ENCODE measurements at places on chromosomes 1 and 21.

DNA sequence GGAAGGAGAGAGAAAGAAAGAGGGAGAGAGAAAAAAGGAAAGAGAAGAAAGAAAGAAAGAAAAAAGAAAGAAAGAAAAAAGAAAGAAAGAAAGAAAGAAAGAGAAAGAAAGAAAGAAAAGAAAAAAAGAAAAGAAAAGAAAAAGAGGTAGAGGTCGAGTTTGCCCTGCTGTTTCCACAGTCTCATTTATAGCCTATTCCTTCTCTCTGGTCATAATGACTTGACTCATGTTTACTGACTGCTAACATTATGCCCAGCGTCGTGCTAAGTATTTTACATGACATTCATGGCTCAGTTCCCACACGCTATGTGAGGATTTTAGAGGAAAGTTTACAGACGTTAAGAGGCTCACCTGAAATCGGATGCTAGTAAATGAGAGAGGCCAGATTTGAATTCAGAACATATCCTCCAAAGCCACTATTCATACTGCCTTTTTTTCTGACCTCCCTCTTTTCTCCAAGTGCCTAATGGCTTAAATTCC lies 263.0 kb downstream of the TNR start:
- no peak for DNase-seq

DNA sequence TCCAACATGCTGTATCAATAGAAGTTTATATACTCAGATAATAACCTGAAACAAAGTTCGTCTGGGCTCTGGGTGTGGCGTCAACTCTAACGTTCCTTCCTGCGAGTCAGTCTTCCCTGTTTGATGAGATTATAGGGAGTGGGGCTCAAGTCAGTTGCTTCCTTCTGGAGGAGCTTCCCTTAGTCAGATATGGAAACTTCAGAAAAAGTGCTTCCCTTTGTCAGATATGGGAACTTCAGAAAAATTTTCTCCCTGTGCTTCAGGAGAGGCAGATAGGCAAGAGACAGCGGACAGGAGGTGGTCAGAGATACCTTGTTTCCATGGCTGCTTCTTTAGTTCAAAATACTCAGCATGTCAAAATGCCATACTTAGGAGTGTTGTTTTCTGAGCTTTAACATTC lies 51.1 kb upstream of the PRDX6 start:
- DNase-seq = peak; percentile 20

DNA sequence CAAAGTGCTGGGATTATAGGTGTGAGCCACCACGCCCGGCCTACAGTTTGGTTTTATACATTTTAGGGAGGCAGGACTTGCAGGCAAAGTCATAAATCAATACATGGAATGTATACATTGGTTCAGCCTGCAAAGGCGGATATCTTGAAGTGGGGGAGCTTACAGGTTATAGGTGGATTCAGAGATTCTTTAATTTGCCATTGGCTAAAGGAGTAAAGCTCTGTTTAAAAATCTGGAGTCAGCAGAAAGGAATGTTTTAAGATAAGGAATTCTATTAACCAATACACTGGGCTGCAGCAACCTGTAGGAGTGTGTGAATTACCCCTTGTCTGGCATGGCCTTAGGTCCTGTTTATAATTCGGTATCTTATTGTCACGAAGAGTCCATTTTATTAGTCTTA lies 57.6 kb downstream of the OPTC start:
- DNase-seq = no peak

DNA sequence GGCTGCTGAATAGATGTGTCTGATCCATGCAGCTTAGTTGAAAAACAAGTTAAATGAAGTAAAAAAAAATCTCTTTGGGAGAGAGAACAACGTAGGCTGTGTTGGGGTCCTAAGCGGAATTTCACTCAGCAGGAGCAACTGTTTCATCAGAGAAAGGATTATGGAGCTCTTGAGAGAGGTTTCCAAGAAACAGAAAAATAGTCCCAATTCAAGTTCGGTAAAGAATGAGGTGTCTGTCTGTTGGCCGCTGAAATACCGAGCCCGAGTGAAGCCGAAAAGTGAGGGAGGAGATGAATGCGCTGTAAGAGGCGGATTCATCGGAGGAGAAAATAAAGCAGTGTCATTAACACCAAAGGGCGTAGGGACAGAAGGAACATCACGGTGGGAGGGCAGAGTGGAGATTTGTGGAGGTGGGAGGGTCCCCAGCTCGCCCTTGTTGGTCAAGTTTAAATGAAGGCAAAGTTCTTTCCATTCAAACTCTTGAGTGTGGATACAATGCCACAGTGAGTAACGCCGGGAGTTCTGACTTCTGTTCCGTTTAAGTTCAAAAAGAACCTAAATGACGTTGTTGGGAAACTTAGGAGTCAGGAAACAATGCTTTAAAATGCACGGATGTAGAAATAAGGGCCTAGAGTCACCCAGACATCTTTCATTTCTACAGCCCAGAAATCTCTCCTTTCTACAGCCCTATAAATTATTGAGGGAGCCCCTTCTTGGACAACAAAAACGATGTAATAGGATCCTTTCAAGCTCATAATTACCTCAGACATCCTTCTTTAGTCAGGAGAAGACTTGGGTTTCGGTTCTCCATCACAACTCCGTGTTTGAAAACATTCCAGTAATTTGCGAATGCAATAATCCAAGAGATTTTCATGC lies 15.6 kb upstream of the SLC45A1 start:
- DNase-seq = no peak

- DNase-seq = peak; percentile 47
Observed at GRCh38 chr1:29639741-29640427, 403.6 kb downstream of the PTPRU start.

GRCh38 chr1:245942856-245943255 lies 564.2 kb downstream of the SMYD3 start:
- no peak for DNase-seq

DNA sequence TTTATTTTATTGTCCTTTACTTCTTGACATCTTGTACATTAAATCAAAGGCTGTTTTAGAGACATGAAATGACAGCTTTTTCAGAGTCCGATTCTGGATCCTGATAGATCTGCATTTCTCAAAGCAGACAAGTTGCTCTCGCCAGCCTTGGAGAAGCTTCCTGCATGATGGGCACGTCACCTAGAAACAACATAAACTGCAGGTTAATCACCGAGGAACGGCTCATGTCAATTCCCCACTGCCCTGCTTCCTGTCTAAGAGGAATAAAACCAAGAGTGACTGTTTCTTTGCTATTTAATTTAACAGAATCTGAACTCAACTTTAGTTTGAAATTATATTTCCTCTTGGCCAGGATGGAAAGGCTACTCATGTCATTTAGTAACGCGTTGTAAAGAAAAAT lies 77.0 kb downstream of the RWDD3 start:
- no peak for DNase-seq

- no peak for DNase-seq
Observed at GRCh38 chr1:40983286-40983685, 3.8 kb downstream of the CTPS1 start.

- no peak for DNase-seq
Observed at GRCh38 chr1:54326543-54327385, 79.4 kb downstream of the SSBP3 start.

GRCh38 chr1:81954534-81955020 lies 153.8 kb downstream of the ADGRL2 start:
- no peak for DNase-seq

- no peak for DNase-seq
Observed at GRCh38 chr1:66243548-66244130, 290.3 kb upstream of the SGIP1 start.

GRCh38 chr1:184792450-184792969 lies 37.9 kb upstream of the EDEM3 start:
- no peak for DNase-seq

DNA sequence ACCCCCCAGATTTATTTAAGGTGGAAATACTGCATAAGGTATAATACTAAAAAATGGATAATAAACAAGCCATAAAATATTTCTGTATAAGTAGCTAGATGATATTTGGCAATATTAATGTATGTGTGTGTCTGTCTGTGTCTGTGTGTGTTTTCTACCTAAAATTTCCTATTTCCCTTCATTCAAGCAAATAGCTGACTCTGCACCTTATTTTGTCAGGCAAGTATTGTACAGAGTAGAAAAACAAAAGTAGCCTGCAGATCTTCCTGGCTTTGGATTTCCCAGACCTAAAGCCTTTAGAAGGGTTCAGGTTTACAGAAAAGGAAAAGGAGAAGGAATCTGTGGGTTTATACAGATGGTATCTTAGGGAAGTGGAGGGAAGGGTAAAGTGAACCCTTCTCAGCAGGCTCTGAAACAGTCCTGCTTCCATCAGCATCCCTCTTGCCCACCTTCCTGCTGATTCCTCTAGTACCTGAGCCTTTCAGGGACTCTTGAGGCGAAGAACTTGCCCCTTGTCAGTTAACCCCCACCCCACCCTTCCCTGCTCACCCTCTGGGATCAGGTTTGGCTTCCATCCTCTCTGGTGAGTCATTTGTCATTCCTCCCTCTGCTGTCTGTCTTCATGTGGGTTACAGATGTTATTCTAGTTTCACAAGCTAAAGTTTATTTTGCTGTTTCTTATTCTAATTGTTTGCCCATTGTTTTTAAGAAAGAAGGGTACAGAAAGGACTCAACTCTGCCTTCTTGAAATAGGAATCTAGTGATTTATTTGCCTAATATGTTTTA lies 21.7 kb upstream of the RGS16 start:
- no peak for DNase-seq

DNA sequence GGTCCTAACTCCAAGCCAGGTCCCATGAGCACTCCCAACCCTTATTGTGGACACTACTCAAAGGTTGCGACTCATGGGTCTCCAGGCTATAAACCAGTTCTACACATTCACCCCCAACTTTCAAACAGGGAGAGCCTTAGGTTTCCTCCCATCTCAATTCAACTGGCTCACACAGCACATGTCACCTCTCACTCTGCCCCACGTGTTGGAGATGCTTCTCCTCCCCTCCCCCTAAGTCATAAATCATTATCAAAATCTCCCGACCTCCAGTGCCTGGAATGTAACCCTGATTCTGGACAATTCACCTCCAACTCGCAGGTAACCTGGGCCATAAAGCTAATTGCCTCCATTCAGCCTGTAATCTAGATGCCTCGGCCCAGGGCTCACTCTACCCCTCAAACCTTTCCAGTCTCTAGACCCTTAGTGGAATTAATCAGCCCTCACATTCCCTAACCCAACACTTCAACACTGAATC lies 595 bp downstream of the AK2 start:
- DNase-seq = no peak

- DNase-seq = no peak
Observed at GRCh38 chr1:4170548-4171340, 270.7 kb upstream of the C1orf174 start.

GRCh38 chr1:167630568-167631385 lies 745 bp downstream of the RCSD1 start:
- DNase-seq = peak; percentile 41

DNA sequence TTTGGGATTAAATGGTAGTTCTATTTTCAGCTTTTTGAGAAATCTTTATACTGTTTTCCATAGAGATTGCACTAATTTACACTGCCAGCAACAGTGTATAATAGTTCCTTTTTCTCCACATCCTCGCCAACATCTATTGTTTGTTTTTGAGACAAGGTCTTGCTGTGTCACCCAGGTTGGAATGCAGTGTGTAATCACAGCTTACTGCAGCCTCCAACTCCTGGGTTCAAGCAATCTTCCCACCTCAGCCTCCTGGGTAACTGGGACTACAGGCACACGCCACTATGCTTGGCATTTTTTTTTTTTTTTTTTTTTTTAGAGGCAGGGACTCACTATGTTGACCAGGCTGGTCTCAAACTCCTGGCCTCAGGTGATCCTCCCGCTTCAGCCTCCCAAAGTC lies 164.5 kb upstream of the CXADR start:
- no peak for DNase-seq

- DNase-seq = no peak
Observed at GRCh38 chr1:165454091-165454610, 9.2 kb upstream of the RXRG start.

DNA sequence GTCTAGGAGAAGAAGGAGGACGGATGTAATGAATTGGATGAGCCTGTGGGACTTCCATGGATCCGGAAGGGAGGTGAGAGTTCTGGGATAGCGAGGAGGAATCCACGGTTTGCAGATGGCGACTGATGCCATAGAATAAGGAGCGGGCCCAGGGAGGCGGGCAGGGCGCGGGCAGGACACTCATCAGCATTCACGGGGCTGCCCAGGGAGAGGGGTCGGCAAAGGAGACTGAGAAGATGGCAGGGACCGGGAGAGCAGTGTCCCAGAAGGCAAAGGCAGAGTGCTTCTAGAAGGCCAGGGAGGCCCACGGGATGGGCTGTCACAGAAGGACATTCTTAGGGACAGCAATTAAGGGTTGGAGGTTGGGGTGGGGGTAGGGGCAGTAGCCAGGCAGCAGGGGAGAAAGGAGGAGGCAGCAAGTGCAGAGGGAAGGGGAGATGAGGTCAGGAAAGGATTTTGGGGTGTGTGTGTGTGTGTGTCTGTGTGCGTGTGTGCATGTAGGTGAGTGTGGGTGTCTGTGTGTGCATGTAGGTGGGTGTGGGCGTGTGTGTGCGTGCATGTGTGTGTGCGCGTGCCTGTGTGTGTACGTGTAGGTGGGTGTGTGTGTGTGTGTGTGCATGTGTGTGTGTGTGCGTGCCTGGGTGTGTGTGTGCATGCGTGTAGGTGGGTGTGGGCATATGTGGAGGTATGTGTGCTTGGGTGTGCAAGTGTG lies 1.1 kb upstream of the COL8A2 start:
- DNase-seq = no peak

DNA sequence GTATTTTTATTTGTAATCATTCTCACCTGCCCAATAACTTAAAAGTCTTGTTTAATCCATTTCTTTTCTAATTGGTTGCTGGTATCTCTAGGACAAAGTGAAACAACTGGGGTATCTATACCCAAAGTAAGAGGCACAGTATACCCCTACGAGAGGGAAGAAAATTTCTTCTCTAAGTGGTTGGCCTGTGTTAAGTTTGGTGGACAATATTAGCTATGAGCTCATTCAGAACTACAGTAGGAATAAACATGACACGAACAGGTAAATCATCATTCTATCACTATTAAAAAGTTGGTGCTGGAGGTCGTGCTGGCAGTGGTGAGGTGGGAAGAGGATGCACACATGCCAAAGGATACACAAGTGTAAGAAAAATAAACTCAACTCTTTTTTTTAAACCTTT lies 99.6 kb downstream of the ZNF644 start:
- DNase-seq = no peak

- no peak for DNase-seq
Observed at GRCh38 chr21:27173053-27173452, 206.2 kb upstream of the ADAMTS5 start.

DNA sequence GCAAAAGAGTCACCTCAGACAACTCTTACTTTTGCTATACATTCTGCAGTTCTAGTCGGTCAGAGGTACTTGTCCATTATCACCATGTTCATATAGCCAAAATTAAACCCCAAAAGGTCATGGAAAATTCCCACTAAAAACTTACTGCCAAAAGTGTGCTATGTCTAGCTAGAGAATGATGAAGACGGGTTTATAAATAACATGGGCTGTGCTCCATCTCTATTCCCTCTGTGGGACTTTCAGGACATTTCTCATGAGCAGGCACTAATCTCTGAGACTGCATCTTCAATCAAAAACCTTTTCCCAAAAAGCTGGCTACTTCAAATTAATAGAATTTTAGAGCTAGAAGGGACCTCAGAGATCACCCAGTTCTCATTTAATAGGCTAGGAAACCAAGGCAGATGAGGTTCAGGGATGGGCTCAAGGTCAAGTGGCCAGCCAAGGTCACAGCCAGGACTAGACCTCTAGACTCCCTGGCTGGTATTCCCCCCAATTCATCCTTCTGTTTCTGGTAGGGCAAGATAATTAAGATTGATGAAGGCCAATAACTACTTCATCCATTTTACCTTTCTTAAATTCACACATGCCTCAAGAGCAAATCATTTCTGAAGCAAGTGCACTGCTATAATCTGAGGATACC lies 21.0 kb upstream of the MOB3C start:
- no peak for DNase-seq

GRCh38 chr1:3718764-3719163 lies 33.5 kb upstream of the CCDC27 start:
- no peak for DNase-seq

Measured in endodermal cell (in vitro differentiated cells).